Stimulated activated CD8-positive, alpha-beta memory T cell treated with anti-CD3 and anti-CD28 coated beads, Interleukin-12 subunit alpha, Interleukin-12 subunit beta, amount 100 ng/mL, for 4 hours (primary cell): ENCODE measurements at places on chromosomes 2 and 18.

DNA sequence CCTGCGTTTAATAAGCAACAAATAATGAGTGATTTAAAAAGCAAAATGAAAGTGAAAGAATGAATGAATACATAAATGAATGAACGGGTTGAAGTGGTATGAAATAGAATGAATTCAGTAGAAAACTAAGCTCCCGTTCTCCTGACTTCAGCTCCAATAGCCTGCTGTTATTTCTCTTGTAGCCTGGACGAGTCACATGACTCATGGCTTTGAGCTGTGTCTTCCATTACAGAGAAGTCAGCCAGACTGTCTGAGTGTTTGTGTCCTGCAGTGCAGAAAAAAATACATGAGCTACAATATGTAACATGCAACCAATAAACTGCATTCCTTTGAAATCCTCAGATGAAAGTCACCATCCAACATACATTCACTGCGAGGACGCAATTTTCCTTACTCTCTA is 21.2 kb downstream of the SCG2 start:
- no peak for DNase-seq

DNA sequence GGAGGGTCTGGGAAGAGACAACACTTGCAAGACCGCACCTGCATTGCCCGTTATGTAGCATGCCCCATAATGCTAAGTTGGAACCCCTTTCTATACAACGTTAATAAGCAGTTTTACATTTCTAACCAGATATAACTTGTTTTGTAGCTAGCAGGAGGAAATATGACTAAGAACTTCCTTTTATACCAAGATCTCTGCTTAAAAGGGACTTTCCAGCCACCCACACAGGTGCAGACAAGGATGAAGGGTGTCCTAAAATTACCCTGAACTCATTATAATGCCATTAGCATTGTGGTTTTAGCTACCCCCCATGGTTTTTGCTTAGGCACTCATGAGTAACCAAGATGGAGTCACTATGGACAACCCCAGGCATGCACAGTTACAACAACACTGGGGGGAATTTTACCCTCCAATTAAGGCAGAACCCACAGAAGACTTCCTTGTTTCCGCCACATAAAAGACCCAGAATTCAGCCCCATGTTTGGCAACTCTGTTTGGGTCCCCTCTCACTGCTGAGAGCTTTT is 362.8 kb downstream of the CBLN2 start:
- DNase-seq = no peak

DNA sequence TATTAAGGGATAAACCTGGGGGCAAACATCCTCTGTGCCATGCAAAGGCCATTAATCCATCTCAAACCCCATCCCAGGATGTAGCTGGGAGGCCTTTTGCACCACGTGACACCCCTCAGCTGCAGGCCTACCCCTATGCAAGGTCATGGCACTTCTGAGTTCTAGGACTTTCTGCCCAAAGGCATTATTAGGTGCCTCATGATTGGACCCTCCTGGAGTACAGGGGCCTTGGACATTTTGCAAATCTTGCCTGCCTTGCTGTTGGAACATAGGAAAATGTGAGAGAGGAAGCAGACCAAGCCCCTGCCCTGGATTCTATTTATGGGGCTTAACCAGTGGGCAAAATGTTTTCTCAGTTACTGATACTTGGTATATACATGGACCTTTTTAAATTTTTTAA is 44.2 kb upstream of the NFU1 start:
- no peak for DNase-seq

DNA sequence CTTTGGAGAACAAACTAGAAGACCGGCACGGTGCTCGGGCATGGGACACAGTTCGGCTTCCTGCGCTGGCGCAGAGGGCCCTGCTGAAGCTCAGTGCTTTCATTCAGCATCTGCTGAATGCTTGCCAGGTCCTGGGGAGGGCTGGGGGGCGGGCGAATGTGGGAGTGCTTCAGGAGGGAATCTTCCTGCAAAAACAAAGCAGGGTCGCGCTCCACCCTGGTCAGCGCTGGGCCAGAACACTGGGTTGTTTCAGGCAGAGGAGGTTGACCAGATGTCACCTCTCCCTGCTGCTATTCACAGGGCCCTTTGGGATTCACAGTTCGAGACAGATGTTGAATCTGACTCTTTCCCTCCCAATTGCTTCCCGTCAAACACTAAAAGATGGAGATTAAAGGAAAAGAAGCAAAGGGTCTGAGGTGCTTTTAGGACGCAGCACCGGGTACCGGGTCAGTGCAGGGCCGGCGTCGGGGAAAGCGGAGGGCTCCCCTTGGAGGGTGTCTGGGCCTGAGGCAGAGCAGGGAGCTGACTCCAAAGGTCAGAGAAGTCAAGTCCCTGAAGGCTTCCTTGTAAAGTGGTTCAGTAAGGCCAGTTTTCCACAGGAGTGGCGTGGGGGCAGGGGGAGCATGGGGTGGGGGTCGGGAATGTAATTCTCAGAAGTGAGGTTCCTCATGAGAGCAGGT is 82.1 kb upstream of the PXDN start:
- DNase-seq = no peak

GRCh38 chr18:9925369-9925768 is 11.6 kb downstream of the VAPA start:
- DNase-seq = no peak

GRCh38 chr2:32663864-32664263 is 36.0 kb downstream of the TTC27 start:
- no peak for DNase-seq

- no peak for DNase-seq
Observed at GRCh38 chr18:76260941-76261472, 234.0 kb downstream of the ZNF516 start.
